ENCODE measurements at places on chromosomes 6 and 20.

GRCh38 chr6:44102527-44102926 lies 24.7 kb downstream of the MRPL14 start:
- no peak for DNase-seq

- no peak for DNase-seq
Observed at GRCh38 chr6:751765-752164, 58.8 kb upstream of the EXOC2 start.

GRCh38 chr6:101956961-101957360 lies 563.5 kb downstream of the GRIK2 start:
- no peak for DNase-seq

DNA sequence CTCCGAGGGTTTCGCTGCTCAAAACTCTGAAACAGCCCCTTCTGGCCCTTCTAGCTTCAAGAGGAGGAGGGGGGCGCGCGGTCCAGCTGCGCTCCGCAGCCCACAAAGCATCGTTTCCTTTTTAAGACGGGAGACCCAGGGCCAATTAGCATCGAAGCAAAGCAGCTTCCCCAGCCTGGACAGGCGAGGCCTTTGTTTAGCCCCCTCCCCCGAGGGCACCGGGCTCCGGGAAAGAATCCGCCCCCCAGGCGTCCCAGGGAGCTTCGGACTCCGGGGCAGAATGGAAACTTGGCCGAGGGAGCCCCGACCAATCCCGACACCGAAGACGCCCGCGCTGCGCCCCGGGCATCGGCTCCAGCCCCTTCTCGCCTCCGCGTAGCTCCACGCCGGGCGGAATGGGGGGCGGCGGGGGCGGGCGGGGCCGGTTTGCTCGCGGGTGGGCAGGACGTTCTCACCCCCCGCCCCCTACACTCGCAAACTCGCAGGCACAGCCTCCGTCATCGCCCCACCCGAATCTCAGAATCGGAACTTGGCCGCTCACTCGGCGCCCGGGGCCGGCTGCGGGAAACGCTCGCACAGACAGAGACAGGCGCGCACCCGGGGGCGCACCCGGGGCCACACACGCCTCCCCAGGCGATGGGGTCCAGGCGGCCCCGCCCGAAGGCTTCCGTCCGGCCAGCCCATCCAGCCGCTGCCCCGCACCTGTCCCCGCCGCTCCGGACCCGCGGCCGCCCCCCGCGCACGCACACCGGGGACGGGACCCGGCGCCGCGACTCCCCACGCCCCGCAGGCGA lies 628 bp downstream of the NKAIN4 start:
- no peak for DNase-seq

Measured in stimulated activated CD4-positive, alpha-beta T cell treated with anti-CD3 and anti-CD28 coated beads, TNF-alpha, amount 100 ng/mL, for 24 hours (primary cell).